ENCODE measurements at places on chromosomes 3 and 15.

DNA sequence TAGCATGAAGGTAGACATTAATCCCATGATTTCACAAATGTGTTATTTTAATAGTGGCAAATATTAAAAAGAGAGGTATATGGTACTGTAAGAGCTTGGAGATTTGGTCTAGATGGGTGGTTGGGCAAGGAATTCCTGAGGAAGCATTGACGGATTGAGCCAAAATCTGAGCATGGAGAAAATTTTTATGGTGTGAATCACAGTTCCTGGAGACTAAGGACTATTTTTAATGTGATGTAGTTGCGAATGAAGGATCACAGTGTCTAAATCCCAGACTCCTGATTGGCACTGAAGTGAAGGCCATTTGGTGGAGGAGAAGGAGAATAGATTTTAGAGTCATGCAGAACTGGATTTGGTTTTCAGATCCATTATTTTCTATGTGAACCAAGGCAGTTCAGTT, 188.7 kb upstream of the FEZF2 start:
- DNase-seq, result no peak

GRCh38 chr3:60294181-60294580, 957.1 kb downstream of the FHIT start:
- no peak for DNase-seq

- DNase-seq, result no peak
These were observed 468.2 kb downstream of the OTOL1 start for GRCh38 chr3:161964857-161965256.

DNA sequence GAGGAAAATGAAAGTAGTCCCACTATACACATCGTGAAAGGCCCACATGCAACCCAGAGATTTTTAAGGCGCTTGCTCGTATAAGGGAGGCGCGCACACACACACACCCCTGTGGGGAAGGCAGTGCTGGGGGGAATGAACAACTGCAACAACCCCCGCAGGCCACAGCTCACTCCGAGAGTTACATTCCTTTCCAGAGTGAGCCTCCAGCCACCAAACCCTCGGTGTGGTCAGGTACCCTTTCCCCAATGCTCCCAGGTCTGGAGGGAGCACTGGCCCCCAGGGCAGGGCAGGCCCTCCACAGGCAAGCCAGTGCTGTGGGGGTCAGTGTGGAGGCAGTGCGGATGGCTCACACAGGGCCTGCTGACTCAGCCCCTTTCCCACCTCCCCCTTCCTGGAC, 115.6 kb downstream of the OCA2 start:
- no peak for DNase-seq

GRCh38 chr3:75048650-75049049, 434.2 kb upstream of the CNTN3 start:
- DNase-seq, result no peak

- no peak for DNase-seq
These were observed 11.4 kb downstream of the C15orf40 start for GRCh38 chr15:82999905-83000671.

- no peak for DNase-seq
These were observed 19.2 kb downstream of the ANKDD1A start for GRCh38 chr15:64930778-64931371.

- DNase-seq, result no peak
These were observed 452.1 kb upstream of the KCNMB2 start for GRCh38 chr3:178083906-178084866.

DNA sequence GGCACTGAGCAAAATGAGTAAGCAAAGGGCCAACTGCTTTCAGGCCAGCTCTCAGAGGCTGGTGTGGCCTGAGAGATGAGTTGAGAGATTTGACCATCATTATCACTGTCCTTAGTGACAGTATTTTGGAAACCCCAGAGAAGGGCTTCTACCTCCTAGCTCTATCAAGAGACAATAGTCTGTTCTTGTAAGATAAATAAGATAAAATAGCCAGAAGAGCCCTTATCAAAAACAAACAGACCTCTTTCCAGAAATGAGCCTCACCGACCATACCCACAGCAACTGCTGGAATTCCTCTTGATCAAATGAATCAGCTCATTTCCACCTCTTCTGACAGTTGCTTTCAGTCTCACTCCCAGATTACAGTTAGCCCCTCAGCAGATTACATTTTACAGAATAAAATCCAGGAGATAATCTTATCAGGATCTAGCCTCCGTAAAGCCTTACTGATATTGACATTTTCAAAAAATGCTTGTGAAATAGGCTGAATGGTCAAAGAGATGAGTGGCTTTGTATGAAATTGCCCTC, 4.5 kb downstream of the HDC start:
- no peak for DNase-seq

GRCh38 chr3:45565342-45565741, 29.2 kb upstream of the LIMD1 start:
- no peak for DNase-seq

DNA sequence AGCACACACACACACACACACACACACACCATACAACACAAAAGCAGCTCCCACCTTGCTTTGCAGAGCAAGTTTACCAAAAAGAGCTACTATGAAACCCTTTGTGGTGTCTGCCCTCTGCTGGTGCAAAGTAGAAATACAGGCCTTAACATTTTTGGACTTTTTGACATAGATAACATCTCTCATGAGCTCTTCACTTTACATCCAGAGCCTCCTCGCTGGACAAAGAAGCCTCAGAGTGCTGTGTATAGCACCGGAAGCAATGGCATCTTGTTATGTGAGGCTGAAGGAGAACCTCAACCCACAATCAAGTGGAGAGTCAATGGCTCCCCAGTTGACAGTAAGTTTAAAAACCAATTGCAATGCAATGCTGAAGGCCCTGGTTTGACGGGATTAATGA, 157.9 kb downstream of the CHL1 start:
- no peak for DNase-seq

DNA sequence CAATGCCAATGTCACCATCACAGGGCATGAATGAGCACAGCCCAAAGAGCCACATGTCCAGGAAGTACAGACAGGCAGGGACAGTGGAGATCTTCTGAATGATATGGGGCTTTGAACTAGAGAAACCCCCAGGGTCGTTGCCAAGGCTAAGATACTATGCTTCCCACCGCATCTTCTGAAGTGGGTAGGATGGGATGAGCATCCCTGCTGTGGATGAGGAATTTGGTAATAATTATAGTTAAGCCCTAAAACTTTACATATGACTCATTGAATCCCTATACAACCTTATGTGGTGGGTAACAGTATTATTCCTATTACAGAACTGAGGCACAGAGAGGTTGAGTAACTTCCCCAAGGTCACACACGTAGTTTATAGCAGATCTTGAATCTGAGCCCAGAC, 44.2 kb downstream of the WNT5A start:
- no peak for DNase-seq

GRCh38 chr3:8538913-8539312, 37.3 kb downstream of the LMCD1 start:
- no peak for DNase-seq

- no peak for DNase-seq
These were observed 34.6 kb upstream of the MAGEF1 start for GRCh38 chr3:184746131-184747120.

DNA sequence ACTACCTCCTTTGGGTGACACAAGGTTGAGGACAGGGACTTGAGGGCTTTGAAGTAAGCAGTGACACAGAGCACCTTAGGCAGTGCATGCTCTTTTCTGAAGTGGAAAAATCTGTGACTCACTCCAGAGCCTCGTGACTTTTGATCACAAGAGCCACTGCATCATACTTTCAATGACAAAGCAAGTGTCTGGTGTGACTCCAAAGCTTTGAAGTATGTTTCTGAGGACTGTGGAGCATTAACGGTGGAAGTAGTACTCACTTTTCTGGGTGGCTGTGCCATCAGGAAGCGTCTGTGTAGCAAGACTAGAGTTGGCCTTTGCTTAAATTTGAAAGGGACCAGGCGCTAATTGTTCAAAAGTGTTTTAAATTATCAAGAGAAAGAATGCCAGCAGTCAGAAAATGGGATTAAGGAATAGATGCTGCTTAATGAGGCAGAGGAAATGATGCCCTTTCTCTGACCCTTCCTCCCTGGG, 210.7 kb upstream of the TRIM42 start:
- DNase-seq, result no peak

- DNase-seq, result no peak
These were observed 5.0 kb upstream of the UBE2E1 start for GRCh38 chr3:23800731-23801130.

GRCh38 chr3:114293838-114294535, at the start of gene TIGIT:
TSS of gene TIGIT (plus strand) at chr3:114294028. CDS start at chr3:114294062, 34 bp downstream.
- DNase-seq, result no peak

- no peak for DNase-seq
These were observed 850.0 kb downstream of the DIPK2A start for GRCh38 chr3:144821583-144821982.

GRCh38 chr3:40073310-40074007, 236.0 kb upstream of the EIF1B start:
- DNase-seq, result no peak

GRCh38 chr15:69593981-69594966, 141.7 kb downstream of the RPLP1 start:
- no peak for DNase-seq
